Stimulated activated CD8-positive, alpha-beta memory T cell treated with anti-CD3 and anti-CD28 coated beads, Interleukin-4, amount 100 ng/mL, for 4 hours (primary cell): ENCODE measurements at places on chromosomes 1 and 21.

- DNase-seq: no peak
Measured at GRCh38 chr1:88892357-88892877, 1.1 kb upstream of the GTF2B start.

DNA sequence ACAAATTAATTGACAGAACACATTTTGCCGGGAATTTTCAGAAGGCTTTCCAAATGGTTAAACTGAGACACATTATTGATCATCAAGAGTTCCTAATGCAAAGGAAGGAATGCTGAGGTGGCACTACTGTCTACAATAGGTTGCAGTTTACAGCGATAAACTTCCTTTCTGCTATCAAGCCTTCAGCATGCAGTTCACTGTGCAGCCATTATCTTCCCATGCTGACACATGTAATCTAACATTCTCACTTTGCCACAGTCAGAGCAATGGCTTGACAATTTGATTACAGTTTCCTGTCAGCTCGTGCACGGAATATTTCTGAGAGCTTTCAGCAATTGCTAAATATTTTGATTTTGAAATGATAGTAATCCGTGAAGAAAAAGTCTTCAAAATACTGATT lies 166.9 kb upstream of the PRMT6 start:
- no peak for DNase-seq

- DNase-seq: no peak
Measured at GRCh38 chr1:7403265-7404045, 367.6 kb upstream of the VAMP3 start.

- no peak for DNase-seq
Measured at GRCh38 chr1:116842654-116843053, 67.1 kb upstream of the PTGFRN start.

GRCh38 chr1:238892612-238893011 lies 493.8 kb upstream of the CHRM3 start:
- DNase-seq: no peak

GRCh38 chr1:174105086-174105485 lies 54.2 kb upstream of the RABGAP1L start:
- DNase-seq: no peak
